ENCODE measurements at places on chromosomes 3 and 15. TPM values are rescaled to one million over a fixed set of nuclear protein-coding genes. Genes with fewer than 3 reads are reported as not detected.

DNA sequence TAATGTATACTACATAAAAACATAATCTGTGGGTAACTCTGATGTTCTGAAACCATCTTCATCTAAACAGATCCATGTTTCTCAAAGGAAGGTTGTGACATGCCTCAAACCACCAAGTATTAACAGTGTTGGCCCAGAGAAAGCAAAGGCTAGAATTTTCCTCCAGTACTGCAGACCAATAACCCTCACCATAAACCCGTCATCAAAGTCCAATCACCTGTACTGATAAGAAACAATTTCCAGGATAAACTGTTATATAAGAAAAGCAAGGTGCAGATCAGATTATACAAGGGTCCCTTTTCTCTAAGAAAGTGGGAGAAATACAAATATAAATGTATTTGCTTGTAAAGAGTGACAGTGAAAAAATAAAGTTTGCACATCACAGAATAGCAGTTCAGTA is 32.3 kb downstream of the TBC1D2B start:
- no peak for DNase-seq

The SLC9A9 gene
- 13.6 TPM for polyA plus RNA-seq

- no peak for DNase-seq
Observed at GRCh38 chr3:28053759-28054158, 187.7 kb upstream of the CMC1 start.

GRCh38 chr3:16820485-16820884 is 64.3 kb upstream of the PLCL2 start:
- DNase-seq, result no peak

The CAND2 gene
- polyA plus RNA-seq, result 4.3 TPM

DNA sequence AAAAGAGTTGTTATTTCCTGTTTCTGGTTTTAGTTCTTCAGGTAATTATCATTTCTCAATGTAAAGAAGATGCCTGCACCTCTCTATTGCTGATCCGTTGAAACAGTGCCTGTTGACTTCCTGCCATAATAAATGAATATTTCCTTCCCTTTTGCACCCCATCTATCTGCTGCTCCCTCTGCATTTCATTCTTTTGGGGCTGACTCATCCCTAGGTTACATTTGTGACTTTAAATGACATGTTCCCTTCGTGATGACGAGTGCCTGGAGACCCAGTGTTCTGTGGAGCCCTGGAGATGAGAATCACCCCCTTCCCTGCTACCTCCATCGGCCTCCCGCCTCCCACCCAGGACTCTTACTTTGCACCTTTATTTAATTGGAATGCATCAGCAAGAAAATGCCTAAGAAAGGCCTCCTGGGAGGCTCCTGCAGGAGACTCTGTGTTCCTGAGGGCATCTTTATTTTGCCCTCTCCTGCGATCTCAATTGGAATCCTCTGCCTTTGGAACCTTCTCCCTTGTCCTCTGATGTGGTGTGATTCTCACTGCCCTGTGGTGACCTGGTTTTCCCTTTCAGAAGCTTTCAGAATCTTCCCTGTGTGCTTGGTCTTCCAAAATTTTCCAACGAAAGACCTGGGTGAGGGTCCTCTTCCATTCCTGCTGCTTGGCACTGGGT is 13.7 kb downstream of the LRRK1 start:
- no peak for DNase-seq

DNA sequence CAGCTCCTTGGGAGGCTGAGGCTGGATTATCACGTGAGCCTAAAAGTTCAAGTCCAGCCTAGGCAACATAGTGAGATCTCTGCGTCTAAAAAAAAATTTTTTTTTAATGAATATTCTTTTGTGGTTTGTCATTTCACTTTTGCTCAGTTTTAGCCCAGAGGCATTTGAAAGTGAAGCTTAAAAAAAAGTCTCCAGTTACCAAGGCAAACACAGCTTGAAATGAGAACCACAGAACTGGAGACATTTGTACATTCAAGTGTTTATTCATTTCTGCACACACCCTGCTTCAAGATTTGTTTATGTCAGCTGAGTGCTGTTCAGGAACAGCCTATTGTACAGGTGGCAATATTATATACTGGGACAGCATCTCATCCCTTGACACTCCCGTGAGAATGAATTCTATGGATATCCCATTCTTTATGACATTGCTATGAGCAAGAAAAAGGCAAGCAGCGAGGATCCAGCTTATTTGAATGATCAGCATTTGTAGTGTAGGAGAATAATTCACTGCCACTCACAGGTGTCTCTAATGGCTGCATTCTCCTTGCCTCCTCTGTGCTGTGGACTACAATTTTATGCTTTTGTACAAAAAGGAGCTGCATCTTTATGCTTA is 444.8 kb upstream of the GRM7 start:
- no peak for DNase-seq

The ACKR4 gene
- polyA plus RNA-seq, result 2.6 TPM

The PIERCE2 gene
- 3.1 TPM for polyA plus RNA-seq

- DNase-seq, result no peak
Observed at GRCh38 chr3:182465301-182466185, 327.8 kb upstream of the ATP11B start.

DNA sequence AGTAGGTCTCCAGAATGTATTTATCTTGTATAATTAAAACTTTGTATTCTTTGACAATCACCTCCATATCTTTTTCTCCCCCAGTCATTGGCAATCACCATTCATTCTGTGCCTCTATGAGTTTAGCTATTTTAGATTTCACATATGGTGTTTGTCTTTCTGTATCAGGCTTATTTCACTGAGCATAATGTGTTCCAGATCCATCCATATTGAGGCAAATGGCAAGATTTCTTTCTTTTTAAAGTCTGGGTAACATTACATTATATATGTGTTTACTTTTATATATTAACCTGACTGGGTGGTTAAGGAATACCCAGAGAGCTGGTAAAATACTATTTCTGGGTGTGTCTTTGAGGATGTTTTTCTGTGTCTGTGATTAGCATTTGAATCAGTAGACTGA is 486.6 kb downstream of the SQOR start:
- DNase-seq, result no peak

The FOXL2NB gene
- polyA plus RNA-seq, result not detected

- no peak for DNase-seq
Observed at GRCh38 chr15:77031376-77032050, 36.6 kb downstream of the PSTPIP1 start.

DNA sequence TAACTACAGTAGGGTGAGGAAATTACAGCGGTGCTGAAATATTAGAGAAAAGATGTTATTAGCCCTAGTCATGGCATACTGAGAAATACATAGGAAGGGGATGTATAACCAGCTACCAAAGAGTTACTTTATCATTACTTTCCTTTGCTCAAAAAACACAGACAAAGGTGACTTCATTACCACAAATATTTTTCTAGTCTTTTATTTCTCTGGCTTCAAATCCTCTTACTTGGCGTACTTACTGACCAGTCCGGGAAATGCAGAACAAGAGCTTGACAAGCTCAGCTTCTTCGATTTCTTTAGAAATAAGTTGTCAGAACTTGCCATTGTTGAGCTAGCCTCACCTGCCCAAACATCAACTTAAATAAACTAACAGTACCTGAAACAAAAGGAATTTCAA is 142.1 kb upstream of the TMCO5A start:
- no peak for DNase-seq

DNA sequence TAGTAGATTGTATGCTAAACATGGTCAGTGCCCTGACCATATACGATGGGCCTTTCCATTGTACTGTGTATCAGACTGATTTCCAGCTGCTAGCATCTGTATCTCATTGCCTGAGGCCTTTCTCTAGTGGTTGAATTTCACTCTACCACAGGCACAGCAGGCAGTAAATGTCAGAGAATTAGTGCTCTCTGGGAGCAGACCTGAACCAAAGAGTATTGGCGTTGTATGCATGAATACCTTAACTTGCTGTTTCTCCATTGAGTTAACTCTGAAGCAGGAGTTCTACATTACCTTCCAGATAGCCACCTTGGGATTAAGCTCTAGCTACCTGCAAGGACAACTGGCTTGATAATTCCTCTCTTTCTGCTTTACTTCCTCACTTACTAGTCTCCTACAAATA is 439.2 kb upstream of the EPHA3 start:
- DNase-seq, result no peak

The OR5K2 gene
- polyA plus RNA-seq, result 0.18 TPM

DNA sequence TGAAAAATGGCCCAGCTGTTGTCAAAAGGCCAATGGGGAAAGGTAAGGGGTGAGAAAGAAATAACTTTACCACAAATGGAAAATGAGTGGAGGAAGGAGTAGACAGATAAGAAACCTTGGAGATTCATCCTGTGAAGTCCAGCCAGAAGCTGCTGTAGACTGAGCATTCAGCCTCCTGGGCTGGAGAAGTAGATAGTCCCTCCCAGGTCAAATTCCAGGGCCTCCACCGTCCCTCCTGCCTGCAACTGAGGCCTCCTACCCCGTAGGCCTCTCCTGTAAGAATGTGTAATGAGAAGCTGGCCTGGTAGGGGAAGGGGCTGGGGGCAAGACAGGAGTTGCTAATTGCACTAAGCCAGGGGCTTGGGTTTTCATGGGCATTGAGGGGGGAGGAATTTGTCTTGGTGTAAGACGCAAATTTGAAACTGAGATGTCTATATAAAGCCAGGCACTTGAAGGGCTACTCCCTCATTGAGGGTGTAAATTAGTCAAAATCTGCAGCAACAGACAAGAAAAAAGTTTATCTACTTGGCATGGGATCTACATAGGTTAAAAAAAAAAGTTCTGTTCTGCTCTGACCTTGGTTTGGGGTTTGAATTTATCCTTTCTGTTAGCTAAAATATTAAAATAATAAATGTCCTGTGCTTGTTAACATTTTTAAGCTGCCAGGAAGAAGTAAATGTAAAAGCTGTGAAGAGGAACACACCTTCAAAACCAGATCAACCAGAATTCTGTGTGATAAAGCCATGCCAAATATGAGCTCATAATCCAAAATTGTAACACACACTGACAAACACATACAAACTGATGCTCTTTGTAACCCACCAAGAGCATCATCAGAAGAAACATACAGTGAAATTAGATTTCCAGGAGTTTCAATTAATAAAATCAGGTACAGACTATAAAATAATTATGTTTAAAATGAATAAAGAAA is 1.7 kb upstream of the RBP2 start:
- DNase-seq, result no peak

- DNase-seq, result peak; percentile 16
Observed at GRCh38 chr15:42267286-42267685, 5.7 kb upstream of the GANC start.

- DNase-seq, result no peak
Observed at GRCh38 chr3:121852256-121852655, 17.2 kb downstream of the EAF2 start.

The FANCD2OS gene
- 0.82 TPM for polyA plus RNA-seq

The CPA3 gene
- 0.33 TPM for polyA plus RNA-seq

- DNase-seq, result no peak
Observed at GRCh38 chr3:135131290-135131689, 336.2 kb downstream of the EPHB1 start.

GRCh38 chr3:104886220-104886995 is 480.3 kb upstream of the ALCAM start:
- DNase-seq, result no peak

GRCh38 chr3:146705225-146705624 is 100.1 kb upstream of the PLSCR5 start:
- no peak for DNase-seq

DNA sequence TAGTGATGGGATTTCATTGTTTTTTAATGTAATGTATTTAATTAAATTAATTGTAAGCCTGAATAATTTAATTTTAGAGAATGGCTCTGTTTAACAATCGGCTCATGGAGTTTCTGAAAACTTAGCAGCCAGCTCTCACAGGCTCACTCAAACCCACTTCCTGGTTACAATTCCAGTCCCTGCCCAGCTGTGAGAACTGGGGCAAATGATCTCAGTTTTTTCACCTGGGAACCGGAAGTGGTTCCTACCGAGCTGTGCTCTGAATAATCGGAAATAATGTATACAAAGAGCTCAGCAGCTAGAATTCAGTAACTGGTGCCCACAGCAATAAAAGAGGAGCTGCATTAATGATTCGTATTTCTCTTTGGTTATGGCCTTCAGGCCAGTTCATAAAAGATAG is 244.3 kb upstream of the MCTP2 start:
- no peak for DNase-seq

The SLC9C1 gene
- 0.22 TPM for polyA plus RNA-seq

DNA sequence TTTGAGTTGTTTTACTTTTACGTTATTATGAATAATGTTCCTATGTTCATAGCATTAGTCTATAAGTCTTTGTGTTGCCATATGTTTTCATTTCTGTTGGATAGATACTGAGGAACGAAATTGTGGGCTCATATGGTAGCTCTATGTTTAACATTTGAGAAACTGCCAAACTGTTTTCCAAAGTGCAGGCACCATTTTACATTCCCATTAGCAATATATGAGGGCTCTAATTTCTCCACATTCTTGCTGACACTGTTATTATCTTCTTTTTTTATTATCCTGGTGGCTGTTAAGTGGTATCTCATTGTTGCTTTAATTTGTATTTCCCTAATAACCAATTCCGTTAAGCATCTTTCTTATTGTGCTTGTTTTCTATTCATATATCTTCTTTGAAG is 1.8 kb upstream of the PIK3R4 start:
- no peak for DNase-seq

The ALDH1L1 gene
- 1.1 TPM for polyA plus RNA-seq

The QARS1 gene
- 284 TPM for polyA plus RNA-seq

GRCh38 chr15:64149424-64149823 is 2.1 kb upstream of the SNX22 start:
- DNase-seq, result no peak

The SLC51A gene
- polyA plus RNA-seq, result 7.2 TPM

The HTR3E gene
- polyA plus RNA-seq, result not detected

The GRAMD2A gene
- polyA plus RNA-seq, result 7.6 TPM

DNA sequence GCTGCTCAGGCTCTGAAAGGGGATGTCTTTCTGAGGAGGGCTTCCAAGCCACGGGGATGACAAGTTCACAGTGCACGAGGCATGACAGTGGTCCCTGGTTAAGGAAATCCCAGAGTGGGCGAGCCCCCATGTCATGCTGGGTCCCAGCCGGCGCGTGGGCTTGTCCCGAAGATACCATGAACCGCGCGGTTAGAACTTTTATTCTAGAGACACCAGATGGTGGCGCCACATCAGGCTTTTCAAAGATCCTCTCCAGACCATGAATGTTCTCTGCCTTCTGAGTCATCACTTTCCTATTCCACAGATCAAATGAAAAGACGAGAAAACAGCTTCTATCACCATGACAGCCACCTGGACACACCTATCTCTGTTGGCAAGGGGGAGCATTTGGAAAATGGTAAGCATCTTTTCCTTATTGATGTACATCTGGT is 227.8 kb upstream of the LYSMD4 start:
- no peak for DNase-seq

The ADAMTSL3 gene
- polyA plus RNA-seq, result 25.2 TPM

GRCh38 chr15:95624616-95625361 is 705.7 kb upstream of the NR2F2 start:
- DNase-seq, result no peak

GRCh38 chr3:173502983-173503568 is 105.5 kb downstream of the NLGN1 start:
- peak; percentile 54 for DNase-seq

GRCh38 chr15:58462547-58462946 is 30.8 kb downstream of the LIPC start:
- no peak for DNase-seq

- DNase-seq, result peak; percentile 50
Observed at GRCh38 chr3:133230195-133230594, 169.7 kb upstream of the BFSP2 start.

GRCh38 chr3:140395134-140396075 is 282.5 kb upstream of the TRIM42 start:
- DNase-seq, result no peak

All from right lung (tissue), 10 donors.